Central memory CD8-positive, alpha-beta T cell (primary cell): ENCODE measurements at places on chromosomes 6 and 20.

DNA sequence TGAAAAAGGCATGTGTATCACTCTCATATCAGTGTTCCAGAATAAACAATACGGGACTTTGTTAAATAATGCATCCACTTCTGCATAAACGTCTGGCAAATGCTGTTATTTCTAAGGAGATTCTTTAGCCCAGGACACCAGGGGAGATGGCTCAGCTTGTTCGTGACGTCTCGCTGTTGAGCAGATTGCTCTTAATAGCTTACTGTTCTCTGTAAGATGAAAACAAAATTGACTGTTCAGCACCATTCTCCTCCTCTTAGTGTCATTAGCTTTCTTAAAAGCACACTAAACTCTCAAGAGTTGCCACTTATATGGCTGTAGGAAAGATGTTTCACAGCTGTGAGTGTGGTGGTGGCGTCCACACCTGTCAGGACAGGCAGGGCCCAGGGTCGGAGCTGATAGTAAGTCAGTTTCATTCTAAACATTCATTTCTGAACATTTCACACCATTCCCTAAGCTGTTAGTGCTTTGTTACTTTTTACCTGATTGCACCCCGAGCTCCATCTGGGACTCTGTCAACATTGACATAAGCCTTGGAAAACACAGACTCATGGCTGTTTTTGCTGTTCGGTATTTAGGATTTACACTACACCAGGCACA is 132.1 kb downstream of the ZDHHC14 start:
- DNase-seq, result no peak

GRCh38 chr6:54897462-54898189 is 51.1 kb downstream of the FAM83B start:
- no peak for DNase-seq

DNA sequence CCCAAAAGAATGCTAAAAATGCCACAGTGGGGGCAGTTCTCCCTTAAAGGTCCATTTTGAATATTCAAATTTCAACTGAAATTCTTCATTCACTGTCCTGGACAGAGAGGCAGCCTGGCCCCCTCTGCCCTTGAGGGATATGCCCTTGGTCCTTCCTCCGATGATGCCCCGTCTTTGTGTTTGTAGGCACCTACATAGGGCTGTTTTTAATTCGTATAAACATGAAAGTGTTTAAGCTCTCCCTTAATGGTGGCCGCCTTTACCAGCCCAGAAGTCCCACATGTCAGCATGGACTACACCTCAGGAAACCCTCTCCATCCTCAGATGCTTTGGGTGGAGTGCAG is 70.2 kb downstream of the SSR1 start:
- DNase-seq, result no peak

GRCh38 chr6:2979819-2980464 is 8.6 kb upstream of the SERPINB6 start:
- DNase-seq, result no peak

DNA sequence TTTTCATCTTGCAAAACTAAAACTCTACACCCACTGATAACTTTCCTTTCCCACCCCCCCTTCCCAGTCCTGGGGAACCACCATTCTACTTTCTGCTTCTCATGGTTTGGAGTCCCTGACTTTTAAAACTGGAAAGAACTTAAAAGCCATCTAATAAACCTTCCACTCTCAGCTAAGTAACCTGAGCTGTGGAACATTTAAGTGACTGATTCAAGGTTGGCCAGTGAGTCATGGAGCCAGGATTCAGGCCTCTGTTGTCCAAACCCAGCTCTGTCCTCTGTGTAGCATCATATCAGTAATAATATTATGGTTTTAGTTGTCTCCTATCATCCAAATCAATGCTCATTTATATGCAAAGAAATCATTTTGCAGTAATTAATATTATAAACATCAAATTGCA is 176.0 kb upstream of the NT5E start:
- DNase-seq, result no peak

DNA sequence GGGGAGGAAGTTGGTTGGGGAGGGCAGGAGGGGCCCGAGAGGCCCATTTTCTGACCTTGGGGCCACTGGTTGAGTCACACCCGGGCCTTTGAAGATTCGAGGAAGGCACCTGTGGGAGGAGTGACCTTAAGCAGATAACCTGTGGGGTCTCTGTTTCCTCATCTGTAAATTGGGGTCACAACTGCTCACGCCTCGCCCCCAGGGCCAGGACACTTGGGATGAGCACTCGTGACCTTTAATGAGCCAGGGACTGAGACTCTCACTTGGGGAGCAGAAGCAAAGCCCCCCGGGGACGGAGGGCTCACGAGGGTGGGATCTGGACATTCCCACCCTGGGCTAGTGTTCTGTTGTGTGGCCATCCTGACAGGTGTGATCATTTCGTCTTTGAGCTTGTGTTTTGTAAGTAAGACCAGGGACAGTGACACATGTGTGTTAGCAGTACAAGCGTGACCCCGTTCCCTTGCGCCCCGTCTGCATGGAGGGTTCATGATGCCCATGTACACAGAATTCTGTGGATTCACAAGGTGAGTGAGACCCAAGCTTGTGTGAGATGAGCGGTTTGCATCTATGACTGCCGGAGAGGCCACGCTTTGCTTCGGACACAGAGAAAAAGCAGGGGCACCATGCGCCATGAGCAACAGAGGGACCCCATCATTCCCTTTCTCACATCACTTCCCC is 79.3 kb upstream of the PMEPA1 start:
- DNase-seq, result no peak

- no peak for DNase-seq
These were observed 220.8 kb downstream of the ERMARD start for GRCh38 chr6:169972101-169972651.

- DNase-seq, result no peak
These were observed 55.0 kb upstream of the EXOC2 start for GRCh38 chr6:747921-748320.
